ENCODE measurements at places on chromosomes 16 and 17.

- DNase-seq: no peak
Measured at GRCh38 chr16:12440228-12440530, 363.5 kb downstream of the CPPED1 start.

GRCh38 chr17:63476854-63477479 is at the start of gene ACE:
ACE (plus strand) TSS chr17:63477061; CDS start chr17:63477095, 34 bp downstream.
- peak; percentile 39 for DNase-seq

GRCh38 chr17:18166894-18167293 is 16.7 kb upstream of the ALKBH5 start:
- no peak for DNase-seq

- DNase-seq: no peak
Measured at GRCh38 chr16:3591991-3592390, 14.8 kb upstream of the NLRC3 start.

- no peak for DNase-seq
Measured at GRCh38 chr17:75454193-75454592, 2.2 kb upstream of the TMEM94 start.

DNA sequence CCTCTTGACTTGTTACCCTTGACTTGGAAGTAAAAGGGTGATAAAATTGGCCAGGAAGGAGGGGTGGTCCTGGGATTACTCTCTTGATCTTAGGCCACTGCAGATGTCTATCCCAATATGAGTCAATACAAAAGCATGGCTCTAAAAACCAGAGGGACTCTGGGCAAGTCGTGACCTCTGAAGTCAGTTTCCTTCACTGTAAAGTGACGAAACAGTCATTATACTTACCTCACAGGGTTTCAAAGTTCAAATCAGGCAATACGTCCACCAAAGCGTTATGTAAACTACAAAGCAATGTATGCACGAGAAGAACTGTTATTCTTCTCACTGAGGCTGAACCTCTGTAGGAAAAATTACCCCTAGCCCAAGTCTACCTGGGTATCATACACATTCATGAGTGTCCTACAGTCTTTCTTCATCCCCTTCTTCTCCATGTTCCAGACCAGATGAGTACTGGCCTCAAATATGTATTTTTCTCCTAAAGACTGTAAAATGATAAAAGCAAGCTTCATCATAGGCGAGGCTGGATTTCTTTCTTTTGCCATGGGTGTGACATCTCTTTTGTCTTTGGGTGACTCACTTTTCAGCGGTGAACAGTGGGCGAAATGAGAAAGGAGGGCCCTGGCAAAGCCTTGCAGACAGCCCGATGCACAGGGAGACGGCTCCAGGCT is 34.5 kb upstream of the CLEC18B start:
- DNase-seq: no peak

- DNase-seq: no peak
Measured at GRCh38 chr16:49472598-49472997, 99.0 kb downstream of the C16orf78 start.

DNA sequence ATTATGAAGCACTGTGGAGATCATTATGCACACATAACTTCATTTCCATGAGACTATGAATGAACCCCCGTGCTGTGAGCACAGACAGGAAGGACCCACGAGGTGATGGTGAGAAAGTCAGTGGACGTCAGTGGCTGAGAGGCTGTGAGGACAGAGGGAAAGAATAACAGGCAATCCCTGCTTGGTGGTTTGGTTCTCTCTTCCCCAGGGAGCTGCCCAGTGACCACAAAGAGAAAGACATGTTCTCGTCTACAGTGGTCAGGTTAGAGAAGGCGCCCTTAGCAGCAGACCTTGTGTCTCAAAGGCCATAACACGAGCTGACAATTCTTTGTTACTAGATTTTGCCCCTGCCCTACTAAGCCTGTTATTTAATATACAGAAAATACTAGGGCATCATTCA is 609.2 kb downstream of the TOX3 start:
- no peak for DNase-seq

DNA sequence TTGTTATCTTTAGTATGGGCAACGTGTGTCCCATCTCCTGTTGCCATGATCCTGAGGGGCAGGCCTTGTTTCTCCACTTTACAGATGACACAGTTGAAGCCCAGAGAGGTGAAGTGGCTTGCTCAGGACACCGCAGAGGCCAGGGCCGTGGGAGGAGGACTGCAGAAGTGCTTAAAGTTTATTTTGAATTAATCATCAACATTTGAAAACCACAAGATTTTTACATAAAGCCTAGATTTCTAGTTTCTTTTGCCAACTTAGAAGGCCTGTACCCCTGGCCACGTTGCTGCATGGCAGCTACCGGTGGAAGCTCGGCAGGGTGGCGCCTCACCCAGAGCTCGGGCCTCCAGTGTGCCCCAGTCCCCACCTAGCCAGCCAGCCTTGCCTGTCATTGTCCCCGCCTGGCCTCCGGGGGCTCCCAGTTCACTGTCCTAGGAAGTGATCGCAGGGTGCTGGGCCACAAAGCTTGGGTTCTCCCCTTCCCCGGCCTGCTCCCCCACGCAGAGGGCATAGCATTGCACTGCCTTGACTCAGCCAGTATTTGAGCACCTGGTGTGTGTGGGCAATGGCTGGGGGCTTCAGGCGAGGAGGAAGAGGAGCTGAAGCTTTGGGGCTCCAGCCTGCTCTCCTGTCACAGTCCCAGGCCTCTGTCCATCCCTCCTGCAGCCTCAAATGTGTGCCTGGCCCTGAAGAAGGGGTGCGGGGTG is 14.8 kb upstream of the ADCY7 start:
- no peak for DNase-seq

DNA sequence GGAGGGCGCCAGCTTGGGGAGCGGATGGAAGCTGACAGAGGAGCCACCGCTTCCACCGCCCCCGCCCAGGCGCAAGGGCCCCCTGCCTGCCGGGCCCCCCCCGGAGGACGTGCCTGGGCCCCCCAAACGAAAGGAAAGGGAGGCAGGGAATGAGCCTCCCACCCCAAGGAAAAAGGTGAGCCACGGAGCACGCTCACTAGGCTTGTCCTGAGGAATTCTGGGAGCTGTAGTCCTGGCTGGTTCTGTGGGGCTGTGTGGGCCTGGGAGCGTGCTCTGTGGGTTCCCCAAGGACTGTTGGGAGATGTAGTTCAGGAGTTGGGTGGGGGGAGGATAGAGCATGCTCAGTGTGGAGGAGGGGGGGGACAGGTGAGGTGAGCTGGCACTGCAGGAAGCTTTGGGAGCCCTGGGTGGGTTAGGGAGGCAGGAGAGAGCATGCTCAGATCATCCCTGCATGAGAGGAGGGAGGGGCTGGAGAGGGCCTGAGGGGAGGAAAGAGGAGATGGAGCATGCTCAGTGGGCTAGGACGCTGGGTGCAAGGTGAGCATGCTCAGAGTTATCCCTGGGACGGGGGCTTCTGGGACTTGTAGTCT is 4.5 kb downstream of the FBXL19 start:
- no peak for DNase-seq

DNA sequence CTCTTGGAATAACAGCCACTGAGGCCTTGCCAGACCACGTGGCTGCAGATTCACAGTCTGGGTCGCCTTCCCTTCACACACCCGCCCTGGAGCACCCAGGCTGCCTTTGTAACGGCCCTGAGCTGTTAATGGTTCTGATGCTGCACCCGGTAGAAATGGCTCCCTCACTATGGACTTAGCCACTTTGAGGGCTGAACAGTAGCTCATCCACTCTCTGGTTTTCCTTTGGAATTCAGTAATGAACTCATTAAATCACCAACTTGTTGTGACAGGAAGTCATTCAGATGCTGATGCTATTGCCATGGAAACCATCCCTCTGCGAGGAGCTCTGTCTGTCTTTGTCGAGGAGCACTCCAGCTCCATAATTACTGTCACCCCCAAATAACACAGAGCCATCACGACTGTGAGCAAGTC is 59.2 kb downstream of the CDK5R1 start:
- no peak for DNase-seq

DNA sequence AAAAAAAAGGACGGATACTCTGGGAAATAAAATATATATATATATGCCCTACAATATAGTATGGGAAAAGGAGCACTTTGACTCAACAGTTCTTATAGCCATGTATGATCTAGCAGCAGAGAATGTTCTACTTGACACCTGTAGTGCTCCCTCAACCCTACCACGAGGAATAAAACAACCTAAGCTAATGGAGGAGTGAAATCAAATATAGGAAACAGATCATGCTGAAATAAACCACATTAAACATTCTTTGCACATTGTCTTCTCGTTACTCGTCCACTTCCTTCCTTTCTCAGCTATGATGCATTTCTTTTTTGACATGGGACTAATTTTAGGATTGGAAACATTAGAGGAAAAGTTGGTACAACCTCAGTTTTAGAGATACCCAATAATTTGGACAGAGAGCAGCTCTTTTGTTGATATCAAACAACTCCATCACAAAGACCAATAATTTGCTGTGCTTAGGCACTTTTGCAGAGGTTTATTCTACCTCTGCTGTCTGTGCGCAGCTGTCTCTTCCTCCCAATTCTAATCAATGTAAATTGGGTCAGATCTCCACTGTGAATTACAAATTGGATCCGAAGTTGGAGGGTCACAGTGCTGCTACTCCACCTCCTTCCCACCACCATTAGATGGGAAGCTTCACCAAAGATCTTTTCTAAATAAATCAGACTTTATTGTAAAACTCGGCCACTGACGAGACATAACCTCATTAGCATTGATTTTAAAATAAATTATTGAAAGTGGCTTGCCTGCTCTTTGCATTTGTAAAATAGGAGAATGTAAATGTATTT is 65.8 kb downstream of the SNX11 start:
- DNase-seq: no peak

GRCh38 chr17:41308251-41308917 is 725 bp downstream of the KRTAP16-1 start:
- DNase-seq: peak; percentile 47

DNA sequence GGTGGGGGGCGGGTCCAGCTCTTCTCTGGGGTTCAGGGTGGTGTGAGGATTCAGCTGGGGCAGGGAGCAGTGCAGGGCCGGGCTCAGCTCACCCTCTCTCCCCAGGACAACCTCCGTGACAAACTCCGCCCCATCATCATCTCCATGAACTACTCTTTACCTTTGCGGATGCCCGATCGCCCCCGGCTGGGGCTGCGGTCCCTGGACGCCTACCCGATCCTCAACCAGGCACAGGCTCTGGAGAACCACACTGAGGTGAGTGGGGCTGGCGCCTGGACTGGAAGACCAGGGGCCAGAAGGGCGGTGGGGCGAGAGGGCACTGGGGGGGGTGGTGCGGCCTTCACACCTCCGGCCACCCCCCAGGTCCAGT is 18.9 kb upstream of the PDK2 start:
- DNase-seq: no peak

DNA sequence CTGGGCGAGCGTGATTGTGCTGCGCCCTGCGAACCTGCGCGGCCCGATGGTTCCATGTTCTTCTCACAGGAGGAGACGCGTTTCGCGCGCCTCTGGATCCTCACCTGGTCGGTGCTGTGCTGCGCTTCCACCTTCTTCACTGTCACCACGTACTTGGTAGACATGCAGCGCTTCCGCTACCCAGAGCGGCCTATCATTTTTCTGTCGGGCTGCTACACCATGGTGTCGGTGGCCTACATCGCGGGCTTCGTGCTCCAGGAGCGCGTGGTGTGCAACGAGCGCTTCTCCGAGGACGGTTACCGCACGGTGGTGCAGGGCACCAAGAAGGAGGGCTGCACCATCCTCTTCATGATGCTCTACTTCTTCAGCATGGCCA is 1.0 kb downstream of the FZD2 start:
- DNase-seq: no peak

- no peak for DNase-seq
Measured at GRCh38 chr16:73289232-73289631, 241.3 kb upstream of the ZFHX3 start.

GRCh38 chr16:85227946-85228862 is 115.9 kb upstream of the CIBAR2 start:
- DNase-seq: no peak

GRCh38 chr17:74347646-74348045 is 14.0 kb downstream of the BTBD17 start:
- DNase-seq: no peak

DNA sequence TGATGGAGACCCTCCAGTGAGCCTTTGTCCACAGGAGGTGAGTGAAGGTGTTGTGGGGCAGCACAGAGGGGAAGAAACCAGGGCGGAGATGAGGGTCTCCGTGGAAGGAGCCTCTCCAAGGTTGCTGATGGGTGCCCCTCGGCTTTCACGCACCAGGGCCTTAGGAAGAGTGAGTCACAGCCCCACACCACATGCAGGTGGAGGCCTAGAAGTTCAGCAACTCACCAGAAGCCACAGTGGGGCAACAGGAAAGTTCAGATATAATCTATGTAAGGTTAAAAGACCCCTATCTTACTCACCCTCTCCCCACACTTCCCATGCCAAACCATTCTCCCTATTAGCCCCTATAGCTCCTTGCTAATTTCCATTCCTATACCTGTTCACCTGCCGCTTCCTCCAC is 9.5 kb upstream of the HNF1B start:
- DNase-seq: no peak

DNA sequence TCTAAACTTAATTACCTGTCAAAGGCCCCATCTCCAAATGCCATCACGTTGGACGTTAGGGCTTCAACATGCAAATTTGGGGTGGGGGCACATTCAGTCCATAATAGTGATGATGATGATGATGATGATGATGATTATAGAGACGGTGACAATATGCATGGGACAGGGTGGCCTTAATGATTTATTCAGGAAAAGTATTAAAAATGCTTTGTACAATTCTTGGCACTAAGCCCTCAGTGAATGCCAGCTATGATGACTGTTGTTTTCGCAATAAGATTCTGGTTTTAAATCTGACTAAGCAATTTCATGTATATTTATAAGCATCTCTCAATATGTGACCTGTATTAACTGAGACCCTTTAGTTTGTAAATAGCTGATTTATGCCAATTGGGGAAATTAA is 106.3 kb downstream of the C16orf95 start:
- DNase-seq: no peak

DNA sequence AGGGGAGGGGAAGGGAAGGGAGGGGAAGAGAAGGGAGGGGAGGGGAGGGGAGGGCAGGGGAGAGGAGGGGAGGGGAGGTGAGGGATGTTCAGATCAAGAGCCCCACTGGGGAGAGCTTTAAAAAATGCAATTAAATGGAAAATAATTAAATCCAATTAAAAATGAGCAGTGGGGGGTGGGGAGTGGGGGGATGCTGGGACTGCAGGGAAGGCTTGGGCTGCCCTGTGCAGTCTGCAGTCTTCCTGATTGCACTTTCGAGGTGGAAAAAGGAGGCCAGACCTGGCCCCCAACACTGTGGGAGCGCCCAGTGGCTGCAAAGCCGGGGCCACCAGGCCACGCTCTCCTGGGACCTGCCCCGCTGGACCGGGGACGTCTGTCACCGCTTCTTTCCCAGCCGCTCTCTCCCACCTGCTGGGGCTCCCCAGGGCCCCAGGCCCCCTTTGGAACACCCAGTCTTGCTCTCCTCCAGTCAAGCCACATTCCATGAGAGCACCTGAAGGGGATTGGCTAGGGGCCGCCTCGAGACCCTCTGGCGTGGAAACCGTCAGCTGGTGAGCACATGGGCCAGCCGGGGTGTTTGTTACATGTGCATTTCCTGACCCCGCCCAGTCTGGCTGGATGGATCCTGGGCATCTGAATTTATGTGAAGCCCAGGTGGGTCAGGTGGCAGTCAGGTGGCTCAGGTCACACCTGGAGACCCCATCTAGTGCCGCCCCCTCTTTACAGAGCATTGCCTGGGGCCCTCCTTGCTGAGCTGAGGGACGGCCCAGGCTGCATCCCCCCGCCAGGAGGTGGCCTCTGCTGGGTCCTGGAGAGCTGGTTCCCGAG is 37.6 kb upstream of the CBFA2T3 start:
- DNase-seq: no peak
